HepG2 (cell line): ENCODE measurements at places on chromosomes 13 and 19. TPM values are rescaled to one million over a fixed set of nuclear protein-coding genes. Genes with fewer than 3 reads are reported as not detected.

SLITRK6 gene
- not detected in 2 replicates for total RNA-seq

- H3K27ac ChIP-seq = no peak overlapping the region
- no peaks in the 10 kb centered on the region for H3K36me3 ChIP-seq
- no peaks in the 10 kb centered on the region for H3K4me1 ChIP-seq
- no peak for DNase-seq
- no peak overlapping the region for H3K4me3 ChIP-seq
Measured at GRCh38 chr13:78133511-78133910, 214.9 kb upstream of the EDNRB start.

PSG11 gene
- total RNA-seq = not detected in 2 replicates

SLC25A41 gene
- total RNA-seq = 0.32 and 0.33 TPM in 2 replicates

DNA sequence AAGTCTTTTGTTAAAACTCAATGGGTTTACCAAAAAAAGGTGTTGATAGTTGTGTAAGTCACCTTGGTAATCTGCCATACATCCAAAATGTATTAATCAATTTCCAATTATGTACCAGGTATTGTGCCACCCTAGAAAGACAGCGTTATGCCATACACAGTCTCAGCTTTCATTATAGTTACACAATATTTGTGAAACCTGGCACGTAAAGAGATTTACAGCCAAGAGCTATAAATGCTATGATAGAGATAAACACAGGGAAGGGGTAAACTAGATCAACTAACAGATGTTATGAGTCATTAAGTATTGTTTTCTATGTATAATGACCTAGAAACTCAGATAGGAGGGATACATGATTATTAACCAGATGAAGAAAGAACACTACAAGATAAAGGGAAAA is 725.6 kb upstream of the SLITRK5 start:
- DNase-seq = no peak
- no peak overlapping the region for H3K27ac ChIP-seq
- H3K4me1 ChIP-seq = no peaks in the 10 kb centered on the region
- H3K4me3 ChIP-seq = no peak overlapping the region
- H3K27me3 ChIP-seq = no peaks in the 10 kb centered on the region
- no peaks in the 10 kb centered on the region for H3K36me3 ChIP-seq

- H3K4me1 ChIP-seq = no peaks in the 10 kb centered on the region
- no peaks in the 10 kb centered on the region for H3K27me3 ChIP-seq
Measured at GRCh38 chr19:37355901-37356300, 15.0 kb upstream of the ZNF527 start.

CDADC1 gene
- 9.0 and 10.8 TPM in 2 replicates for total RNA-seq

CD33 gene
- total RNA-seq = 0.29 TPM in 1 of 2 replicates, not detected in the other

ETV2 gene
- total RNA-seq = 0.20 and 0.46 TPM in 2 replicates
